ENCODE measurements at places on chromosomes 16 and 17.

- no peak for DNase-seq
Measured at GRCh38 chr17:32497431-32498205, 10.8 kb downstream of the CDK5R1 start.

DNA sequence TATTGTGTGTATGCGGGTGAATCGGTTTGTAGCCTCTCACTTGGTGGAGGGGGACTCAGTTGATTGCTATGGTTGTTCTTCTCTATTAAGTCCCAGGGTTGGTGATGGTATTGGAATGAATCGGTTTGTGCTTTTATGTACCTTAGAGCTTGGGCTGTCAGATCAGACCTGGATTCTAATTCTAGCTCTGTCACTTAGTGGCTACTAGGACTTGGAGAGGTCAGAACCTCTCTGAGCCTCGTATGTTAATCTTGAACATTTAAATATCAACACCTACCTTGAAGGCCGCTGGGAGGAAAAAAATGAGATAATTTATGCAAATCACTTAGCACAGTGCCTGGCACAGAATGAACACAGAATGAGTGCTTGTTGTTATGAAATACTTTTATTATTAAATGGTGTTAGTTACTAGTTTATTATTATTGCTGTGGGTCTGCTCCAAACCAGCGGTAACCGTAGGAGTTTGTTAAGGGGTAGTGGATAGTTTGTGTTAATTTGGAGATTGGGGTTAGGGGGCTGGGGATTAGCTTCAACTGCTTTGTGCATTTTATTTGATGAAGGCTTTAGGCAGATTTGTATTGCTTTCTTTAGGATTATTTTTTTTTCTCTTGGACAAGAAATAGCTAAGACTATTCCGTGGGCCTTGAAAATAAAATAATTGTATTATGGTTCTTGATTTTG is 3.5 kb downstream of the KDM6B start:
- DNase-seq, result no peak

DNA sequence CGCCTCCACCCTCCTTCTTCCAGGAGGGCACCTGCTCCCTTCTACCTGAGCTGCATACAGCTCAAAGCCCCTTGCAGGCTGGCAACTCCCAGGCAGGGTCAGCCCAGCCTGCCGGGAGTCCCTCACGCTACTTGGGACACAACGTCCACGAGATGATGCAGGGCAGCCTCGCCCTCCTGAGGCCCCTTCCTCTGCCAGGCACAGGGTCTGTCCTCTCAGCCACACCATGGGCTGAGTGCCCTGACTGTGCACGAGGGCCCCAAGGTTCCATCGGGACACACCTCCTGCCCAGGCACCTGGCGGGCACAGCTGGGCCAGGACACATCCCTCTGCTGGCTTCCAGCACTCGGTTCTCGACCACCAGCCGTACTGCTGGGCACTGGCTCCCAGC is 30.9 kb upstream of the ZC3H18 start:
- DNase-seq, result no peak

- DNase-seq, result no peak
Measured at GRCh38 chr16:14020141-14020540, 51.0 kb upstream of the MRTFB start.

DNA sequence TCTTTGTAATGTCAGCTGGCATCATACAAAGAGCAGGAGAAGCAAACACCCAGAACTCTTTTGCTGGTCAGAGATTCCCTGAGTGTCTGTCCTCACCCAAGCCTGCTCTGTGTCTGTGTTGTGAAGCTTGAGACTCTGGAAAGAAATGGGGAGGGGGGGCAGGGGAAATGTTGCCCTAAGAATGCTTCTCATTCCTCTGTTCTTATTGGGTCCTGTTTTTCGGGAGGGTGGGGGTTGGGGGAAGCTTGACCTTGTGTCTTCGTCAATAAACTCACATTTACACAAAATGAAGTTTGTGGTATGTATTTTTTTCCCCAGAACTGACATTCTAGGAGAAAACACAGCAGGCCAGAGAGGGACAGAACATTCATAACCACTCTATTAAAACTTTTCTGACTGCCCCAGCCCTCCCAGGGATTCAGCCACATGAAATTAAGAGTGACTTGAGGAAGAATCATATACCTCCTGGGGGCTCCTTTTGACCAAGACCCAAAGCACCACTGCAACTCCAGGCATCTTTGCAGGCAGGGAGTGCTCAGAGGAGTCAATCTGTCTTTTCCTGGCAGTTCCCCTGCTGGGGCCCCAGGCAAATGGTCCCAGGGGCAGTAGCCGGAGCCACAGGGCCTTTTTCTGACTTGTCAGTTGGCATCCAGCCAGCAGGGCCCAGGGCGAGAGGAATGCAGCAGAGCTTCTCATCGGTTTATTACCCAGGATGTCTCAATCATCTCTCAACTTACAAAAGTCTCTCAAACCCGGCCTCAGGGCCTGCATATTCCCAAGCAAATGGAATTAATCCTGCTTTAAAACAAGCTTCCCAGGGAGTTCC is 5.1 kb upstream of the RASL10B start:
- DNase-seq, result no peak

GRCh38 chr17:62859146-62859545 is 51.0 kb upstream of the MARCHF10 start:
- DNase-seq, result no peak

GRCh38 chr16:55367866-55368603 is 44.0 kb downstream of the IRX6 start:
- DNase-seq, result no peak

DNA sequence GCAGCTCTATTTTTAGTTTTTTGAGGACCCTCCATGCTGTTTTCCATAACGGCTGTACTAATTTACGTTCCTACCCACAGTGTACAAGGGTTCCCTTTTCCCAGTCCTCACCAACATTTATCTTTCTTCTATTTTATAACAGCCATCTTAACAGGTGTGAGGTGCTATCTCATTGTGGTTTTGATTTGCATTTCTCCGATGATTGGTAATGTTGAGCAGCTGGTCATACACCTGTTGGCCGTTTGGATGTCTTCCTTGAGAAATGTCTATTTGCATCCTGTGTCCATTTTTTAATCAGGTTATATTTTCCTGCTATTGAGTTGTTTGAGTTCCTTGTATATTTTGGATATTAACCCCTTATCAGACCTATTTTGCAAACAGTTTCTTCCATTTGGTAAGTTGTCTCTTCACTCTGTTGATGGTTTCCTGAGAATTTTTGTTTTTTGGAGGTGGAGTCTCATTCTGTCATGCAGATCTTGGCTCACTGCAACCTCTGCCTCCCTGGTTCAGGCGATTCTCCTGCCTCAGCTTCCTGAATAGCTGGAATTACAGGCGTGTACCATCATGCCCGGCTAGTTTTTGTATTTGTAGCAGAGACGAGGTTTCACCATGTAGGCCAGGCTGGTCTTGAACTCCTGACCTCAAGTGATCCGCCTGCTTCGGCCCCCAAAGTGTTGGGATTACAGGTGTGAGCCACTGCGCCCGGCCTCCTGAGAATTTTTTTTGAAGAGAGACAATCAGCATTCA is 279.6 kb downstream of the SNX29 start:
- no peak for DNase-seq

- no peak for DNase-seq
Measured at GRCh38 chr17:64032081-64032480, 11.6 kb upstream of the ICAM2 start.

DNA sequence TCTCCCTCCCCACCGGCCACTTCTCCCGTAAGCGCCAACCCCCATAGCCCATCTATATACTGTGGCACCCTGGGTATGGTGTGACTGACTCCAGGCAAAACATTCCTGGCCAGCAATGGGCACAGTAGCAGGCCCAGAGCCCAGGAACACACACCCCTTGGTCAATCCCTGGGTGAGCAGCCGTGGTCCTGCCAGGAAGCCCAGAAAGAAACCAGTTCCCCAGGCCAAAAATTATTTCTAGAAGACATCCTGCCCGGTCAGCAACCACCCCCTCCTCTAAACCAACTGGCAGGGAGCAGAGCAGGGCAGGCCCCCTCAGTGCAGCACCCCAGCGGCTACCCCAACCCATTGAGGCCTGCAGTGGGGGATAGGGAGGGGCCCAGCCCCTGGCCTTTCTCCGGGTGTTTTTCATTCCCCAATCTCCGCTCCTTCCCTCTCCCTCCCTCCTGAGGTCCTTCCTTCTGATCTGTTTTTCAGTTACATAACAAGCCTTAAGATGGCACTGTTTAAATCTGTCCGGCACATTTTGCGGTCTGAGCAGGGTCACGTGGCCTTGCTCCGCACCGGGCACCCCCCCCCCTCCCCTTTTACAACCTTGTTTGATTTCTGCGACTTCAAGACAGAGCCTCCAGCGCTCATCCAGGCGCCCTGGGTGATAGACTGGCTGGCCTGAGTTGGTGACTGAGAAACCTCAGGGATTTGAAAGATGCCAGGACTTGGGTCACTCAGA is 2.0 kb downstream of the NPTX1 start:
- peak; percentile 33 for DNase-seq

GRCh38 chr17:51258756-51259563 is 889 bp downstream of the MBTD1 start:
- DNase-seq, result peak; percentile 14

GRCh38 chr17:17830740-17831207 is 6.0 kb downstream of the SREBF1 start:
- DNase-seq, result no peak

- no peak for DNase-seq
Measured at GRCh38 chr16:21598701-21599121, 666 bp upstream of the METTL9 start.

GRCh38 chr17:44989552-44990138 is 21.5 kb upstream of the C1QL1 start:
- no peak for DNase-seq

GRCh38 chr17:9937241-9937761 is 32.2 kb upstream of the RCVRN start:
- no peak for DNase-seq

Data from CD4-positive, alpha-beta T cell treated with Interleukin-4 for 1 hour (primary cell).